Stimulated activated CD4-positive, alpha-beta T cell treated with anti-CD3 and anti-CD28 coated beads, TNF-alpha, amount 100 ng/mL, for 48 hours (primary cell): ENCODE measurements at places on chromosomes 6 and 20.

- no peak for DNase-seq
Observed at GRCh38 chr6:127300411-127300810, 33.7 kb downstream of the RNF146 start.

- DNase-seq, result no peak
Observed at GRCh38 chr6:26544473-26544872, 6.3 kb downstream of the HMGN4 start.

DNA sequence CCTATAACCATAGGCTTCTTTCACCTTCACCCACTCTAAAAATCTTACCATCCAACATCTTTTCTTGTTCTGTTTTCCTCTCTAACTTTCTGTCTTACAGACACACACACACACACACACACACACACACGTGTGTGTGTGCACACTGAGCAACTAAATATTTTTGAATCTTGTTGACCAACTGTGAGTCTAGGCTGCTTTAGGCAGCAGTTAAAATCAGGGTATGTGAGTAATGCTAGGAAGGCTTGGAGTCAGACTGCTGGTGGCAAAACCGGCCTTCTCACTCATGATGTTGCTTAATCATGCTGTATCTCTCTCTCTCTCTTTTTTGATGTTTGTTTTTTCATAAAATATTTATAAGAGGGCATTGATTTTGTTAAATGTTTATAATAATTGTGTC, 103.1 kb upstream of the TBX18 start:
- DNase-seq, result no peak

DNA sequence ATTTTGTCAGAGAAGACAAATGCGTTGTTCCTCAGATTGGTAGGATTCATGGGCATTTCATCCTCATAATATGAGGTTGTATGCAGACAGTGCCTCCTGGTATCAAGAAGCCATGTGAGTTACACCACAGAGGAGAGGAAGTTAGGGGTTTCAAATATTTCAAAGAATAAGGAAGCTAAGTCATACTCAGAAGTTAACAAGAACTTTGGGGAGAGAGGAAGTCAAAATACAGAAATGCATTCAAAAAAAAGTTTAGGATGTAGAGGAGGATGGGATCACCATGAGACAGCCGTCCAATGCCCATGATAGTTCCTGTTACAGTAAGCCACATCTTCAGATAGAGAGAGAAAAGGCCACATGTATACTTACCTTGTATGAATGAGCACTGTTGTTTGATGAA, 22.3 kb downstream of the HLA-DOB start:
- no peak for DNase-seq

DNA sequence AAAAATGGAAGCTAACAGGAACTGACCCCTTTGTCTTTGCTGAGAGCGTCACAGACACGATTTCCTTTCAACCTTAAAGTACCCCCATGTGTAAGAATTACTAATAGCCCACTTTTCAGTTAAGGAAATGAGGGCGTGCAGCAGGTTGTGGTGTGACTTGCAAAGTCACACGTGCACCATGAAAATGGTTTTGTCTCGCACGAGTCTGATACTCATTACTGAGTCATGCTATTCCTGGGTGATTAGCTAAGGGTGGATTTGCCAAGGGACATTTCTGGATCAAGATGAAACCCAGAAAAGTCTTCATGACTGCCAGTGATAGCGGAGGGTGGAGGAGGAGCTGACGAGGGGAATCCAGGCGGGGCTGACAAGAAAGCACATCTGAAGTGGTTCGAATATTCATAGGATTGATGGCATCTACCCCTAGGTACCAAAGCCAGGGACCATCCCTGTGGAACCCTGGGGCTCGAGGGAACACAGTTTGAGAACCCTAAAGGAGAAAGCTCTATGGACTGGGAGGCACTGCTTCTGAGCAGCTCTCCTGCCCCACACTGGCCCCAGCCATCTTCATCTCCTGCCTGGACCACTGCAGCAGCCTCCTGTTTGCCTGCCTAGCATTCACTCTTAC, 12.1 kb upstream of the NFATC2 start:
- DNase-seq, result no peak

DNA sequence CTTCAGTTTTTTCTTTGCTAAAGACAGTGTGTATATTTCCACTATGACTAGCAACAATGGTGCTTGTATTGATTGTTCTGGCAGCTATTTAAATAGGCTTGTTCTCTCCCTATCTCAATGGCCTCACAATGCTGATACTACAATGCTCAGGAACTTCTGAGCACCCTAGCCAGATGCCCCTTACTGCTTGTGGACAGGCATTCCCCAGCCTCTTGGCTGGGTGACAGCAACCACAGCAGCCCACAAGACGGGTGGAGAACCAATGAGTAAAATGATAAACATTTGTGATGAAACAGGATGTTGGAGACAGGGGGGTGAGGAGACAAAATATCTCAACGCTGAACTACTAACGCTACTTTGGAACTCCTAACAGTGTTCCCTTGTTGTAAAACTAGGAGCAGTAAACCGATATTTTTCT, 42.3 kb downstream of the HIVEP2 start:
- DNase-seq, result no peak

DNA sequence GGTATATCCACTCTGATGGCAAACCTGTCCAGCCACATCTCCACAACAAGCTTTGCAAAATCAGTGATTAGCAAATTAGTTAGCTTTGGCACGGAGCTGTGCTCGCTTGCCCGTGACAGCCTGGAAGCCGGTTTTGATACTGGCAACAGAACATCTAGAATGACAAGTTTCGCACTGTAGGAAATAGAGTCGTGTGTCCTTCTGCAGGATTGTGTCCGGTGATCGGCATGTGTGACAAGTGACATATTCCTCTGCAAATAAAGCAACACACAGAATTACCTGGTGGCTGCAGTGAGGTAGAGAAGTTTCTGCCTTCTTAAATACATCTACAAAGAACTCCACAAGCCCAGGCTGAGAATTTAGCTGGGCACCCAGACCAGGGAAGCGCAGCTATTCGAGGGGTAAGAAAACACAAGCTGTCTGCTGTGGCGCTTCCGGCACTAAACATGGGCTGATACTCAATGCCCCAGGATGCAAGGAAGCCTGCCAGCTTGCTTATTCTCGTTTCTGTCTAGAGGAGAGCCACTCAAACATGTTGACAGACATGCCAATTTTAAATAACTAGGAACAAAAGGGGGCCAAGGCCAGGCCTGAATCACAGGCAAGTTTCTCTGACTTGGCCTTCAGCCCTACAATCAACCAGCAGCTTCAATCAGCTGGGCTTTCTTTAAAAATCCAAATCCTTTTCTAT, 22.2 kb downstream of the EIF2S2 start:
- DNase-seq, result no peak

- DNase-seq, result peak; percentile 41
Observed at GRCh38 chr20:46021361-46022359, 7.4 kb upstream of the SLC12A5 start.

- no peak for DNase-seq
Observed at GRCh38 chr20:4068708-4069107, 53.4 kb upstream of the RNF24 start.

DNA sequence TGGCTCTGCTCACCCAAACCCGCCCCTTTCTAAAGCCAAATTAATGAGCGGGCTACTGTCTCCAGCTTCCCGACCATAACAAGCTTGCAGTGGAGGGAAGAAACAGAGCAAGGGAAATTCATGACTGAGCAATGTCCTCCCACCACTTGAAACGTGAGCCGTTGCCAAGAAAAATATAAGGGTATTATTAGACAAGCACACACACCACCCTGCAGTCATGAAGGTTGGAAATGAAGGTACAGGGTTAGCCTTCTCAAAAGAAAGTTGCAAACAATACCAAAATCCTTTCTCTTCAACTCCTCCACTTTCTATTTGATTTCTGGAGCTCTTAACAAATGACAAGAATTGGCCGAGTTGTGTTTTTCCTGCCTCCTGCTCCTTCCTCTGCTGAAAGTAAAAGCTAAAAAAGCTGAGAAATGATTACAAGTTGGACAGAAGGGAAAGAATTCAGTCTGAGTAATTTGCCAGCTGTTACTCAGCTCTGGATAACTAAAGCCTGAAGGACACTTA, 151.1 kb upstream of the B3GAT2 start:
- DNase-seq, result no peak

DNA sequence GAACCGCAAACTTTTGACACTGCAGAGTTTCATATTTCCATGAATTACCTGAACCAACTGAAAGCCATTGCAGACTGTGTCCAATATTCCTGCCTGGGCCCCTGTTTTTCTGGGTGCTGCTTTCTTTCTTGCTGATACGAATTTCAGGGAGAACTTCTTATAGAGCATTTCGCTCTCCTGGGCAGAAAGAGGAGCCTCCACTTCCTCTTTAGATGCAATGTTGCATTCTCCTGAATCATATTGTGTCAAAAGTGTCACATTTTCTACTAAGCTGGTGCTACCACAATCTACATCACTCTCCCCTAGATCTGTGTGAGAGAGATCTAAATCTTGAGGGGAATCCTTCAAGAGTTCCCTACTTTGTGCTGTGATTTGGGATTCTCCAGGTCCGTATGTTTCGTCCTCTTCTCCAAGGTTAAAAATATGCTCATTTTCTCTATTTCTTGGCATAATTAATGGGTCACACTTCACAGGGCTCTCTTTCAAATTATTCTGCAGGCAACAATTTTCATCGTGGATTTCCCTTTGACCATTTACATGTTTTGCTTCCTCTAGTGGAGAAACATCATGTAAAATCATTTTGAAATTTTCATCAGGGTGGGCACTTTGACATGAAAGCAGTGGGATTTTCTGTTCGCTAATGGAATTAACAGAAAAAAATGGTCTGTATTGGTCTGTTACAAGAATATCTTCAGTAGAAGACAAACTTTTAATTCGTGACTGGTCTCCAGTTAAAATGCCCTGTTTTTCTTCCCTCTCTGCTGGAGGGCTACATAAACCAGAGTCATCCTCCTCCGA, 102.3 kb downstream of the DST start:
- DNase-seq, result no peak

DNA sequence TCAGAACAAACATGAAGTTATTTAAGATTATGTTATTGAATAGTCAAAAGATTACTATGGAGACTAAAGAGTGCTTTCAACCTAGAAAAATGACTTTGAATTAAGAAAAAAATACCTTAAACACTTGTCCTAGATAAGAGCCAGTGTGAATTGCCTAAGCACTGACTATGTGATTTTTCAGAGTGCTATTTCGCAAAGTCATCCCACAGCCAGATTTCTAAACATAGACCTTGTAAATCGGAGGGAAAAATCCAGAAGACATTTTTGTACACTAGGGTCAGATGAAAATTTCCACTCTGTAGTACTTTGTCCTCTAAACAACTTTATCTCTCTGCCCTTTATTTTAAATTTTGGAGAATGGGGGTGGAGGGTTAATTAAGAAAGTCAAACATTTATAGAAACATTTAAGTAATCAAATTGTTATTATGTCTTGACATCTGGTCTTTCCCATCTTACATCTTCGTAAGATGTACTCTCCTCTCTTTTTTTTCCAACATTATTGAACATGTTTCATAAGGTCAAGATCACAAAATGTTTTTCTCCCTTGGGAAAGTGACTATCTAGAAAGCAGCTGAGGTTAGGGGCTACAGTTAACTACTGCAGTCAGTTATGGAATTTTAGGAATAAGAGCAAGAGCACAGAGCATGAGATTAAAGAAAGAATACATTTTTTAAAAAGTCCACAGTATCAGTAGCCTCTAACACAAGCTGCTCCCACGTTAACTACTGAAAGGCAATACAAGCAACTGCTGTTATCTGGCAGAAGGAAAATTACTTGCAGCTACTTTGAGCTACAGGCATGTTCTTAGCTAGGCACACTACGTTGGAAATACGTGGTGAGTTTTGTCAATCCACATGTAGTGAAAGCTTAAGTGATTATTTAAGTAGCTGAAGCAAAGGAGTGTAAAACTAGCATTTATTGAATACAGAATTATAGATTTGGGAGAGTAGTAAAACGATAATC, 648.5 kb downstream of the HTR1B start:
- DNase-seq, result no peak

GRCh38 chr6:62976566-62976965, 234.7 kb upstream of the FKBP1C start:
- DNase-seq, result no peak

DNA sequence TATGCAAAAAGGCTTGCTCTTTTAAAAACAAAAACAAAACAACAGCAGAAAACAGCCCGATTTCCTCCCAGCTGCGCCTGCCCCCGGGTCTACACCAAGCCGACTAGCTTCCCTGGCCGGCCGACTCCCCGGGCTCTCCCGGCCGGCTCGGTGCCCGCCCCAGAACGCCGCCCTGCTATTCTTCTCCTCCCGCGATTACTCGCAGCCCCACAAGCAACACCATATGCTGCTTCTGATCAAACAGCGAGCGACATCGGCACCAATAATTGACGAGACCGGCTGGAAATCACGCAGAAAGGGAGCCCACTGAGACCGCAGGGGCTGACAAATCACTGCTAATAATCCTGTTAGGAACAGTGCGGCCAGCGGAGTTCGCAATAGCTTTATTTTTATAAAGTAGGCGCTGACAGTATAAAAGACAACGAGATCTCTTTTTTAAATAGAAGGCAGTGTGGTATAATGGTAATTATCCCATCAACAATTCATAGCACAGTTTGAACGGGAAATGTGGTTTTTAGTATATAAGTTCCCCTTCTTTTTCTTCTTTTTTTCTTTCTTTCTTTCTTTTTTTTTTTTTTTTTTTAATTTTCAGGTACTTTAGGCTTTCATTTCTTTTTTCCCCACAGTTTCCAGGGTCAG, 3.3 kb downstream of the SIM1 start:
- DNase-seq, result no peak
